ENCODE measurements at places on chromosomes 12 and 14.
A peak's percentile ranks its signal among the peaks of the same experiment; 100 is the strongest.

GRCh38 chr12:27576667-27577347, 52.8 kb downstream of the PPFIBP1 start:
- DNase-seq: no peak

DNA sequence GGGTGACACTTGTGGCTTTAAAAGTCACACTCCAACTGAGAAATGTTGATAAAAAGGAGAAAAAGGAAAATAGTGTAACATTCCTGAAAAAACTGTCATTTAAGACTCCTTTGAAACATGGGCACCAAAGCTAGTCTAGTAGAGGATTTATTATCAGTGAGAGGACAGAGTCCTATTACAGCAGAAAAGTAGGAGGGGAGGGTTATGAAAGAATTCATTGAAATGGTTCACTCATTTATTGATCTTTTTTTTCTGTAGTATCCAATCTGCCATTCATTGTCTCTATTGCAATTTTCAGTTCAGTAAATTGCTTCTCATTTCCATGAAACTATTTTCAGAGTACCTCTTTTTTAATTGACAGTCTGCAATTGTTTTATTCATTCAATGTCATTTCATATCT, 25.4 kb downstream of the PPM1A start:
- DNase-seq: no peak

DNA sequence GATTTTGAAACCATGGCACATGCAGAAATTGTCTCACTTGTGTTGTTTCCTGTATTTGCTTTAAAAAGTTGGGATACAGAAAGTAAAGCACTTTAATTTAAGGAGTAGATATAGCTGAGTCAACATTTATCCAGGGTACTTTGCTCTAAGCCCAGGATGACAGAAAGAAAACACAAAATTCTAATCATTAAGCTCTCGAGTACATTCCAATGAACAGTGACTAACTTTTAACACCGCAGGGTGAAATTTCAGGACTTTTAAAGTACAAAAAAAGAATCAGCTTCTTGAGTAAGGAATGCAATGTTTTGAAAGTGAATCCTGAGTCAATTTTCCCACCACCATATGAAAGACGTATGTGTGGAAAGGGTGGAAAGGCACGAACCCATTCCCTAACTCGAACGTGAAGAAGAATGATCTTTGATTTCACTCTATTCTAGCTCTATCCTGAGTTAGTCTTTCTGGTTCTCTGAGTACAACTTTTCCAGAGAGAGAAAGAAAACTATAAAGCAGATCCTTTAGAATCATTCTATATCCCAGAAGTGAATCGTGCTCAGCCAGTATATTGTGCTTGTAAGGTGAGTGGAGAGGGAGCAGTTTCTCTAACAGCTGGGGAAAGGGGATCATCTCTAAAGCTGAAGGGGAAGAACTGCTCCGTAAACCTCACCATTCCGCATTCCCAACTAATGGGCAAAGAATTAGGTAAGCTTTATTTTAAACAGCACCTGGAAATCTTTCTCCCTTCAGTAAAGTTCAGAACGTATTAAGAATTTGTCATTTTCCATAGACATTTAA, 779.0 kb upstream of the FLRT2 start:
- DNase-seq: no peak

GRCh38 chr12:78204926-78205325, 374.2 kb downstream of the NAV3 start:
- no peak for DNase-seq

DNA sequence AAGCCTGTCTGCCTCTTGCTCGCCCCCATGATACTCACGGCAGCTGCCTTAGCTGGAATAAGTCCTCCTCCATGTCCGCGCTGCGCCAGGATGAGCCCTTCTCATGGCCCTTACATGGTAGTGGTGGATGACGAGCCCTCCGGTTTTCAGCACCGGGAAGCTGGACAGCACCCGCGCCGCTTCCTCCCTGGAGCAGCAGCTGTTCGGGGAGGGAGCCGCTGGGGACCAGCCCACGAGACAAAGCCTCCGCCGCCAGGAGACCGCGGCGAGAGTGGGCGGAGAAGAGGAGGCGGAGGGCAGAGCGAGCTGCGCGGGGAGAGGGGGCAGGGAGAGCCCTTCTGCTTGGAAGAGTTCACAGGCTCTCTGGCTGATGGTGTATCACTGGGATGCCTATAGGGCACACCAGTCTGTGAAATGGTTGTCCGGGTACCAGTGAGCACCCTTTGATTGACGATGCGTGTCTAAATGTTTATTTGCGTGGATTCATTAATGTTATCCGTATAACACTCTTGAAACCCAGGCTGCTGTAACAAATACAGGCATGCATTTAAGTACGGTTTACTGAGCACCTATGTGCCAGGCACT, at the start of gene SVOP:
TSS of gene SVOP (minus strand) at position 273 of the 585 bp plus-strand sequence. CDS start at position 73, 200 bp downstream.
- DNase-seq: no peak

DNA sequence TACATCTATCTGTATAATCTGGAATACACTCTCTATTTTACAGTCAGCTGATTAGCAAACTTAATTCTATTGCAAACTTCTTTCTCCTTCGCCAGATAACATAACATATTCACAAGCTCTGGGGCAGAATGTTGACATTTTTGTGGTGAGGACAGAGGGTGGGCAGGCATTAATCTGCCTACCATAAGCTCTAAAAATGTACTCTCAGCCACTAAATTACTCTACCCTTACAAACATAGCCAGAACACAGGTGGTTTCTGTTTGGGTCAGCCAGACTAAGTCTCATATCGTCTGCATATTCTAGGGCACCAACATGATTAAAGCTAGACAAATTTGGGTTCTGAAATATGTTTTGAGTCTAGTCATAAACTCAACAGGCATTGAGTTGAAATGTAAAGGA, 90.1 kb downstream of the SLC6A15 start:
- no peak for DNase-seq

GRCh38 chr12:15919418-15919817, 8.3 kb downstream of the DERA start:
- no peak for DNase-seq

DNA sequence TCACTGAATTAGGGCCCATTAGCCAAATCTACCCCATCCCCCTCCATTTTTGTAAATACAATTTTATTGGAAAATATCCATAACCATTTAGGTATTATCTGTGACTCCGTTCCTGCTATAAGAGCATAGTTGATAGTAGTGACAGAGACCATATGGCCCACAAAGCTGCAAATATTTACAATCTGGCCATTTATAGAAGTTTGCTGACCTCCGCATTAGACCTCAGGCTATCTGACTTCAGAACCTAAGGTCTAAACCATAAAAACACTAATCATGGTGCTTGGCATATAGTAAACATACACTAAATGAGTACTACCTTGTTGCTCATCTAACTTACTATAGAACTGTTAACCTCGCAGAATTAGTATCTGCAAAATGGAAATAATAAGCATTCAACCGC, 124.8 kb downstream of the NPAS3 start:
- DNase-seq: no peak

- no peak for DNase-seq
These were observed 9.1 kb downstream of the OR6S1 start for GRCh38 chr14:20632448-20632830.

DNA sequence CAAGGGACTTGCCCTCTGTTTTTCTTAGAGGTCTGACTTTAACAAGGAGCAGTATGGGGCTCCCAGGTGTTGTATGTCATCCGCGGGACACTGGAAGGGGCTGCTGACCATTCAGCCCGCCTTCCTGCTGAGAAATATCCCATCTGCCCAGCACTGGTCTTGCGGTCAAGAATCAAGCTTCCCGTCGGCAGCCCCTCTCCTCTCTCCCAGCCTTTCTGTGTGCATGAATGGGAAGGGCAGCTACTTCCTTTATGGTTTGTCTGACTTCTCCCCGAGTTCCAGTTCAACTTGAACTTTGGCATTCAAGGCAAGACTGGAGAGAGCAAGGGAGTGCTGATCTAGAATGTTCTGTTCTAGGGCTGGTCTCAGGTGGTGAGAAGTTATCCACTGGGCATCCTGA, 51.5 kb downstream of the PSMA6 start:
- DNase-seq: peak; percentile 57

DNA sequence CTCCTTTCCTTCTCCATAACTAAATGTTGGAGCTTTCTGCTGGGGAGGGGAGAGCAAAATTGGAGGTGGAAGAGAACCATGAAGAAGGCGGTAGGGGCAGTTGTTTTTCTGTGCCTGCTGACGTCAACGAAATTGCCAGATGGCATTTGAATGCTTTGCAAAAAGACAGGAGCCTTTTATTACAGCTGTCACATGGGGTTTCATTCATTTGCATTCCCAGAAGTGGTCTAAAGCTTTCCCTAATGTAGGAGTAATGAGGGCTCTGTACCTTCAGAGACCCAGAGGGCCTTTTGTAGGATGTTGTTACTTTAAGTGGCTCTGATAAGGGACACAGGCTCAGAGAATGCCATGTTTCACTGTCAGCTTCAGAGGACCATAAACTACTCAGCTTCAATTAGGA, 107.1 kb upstream of the SLCO1C1 start:
- no peak for DNase-seq

DNA sequence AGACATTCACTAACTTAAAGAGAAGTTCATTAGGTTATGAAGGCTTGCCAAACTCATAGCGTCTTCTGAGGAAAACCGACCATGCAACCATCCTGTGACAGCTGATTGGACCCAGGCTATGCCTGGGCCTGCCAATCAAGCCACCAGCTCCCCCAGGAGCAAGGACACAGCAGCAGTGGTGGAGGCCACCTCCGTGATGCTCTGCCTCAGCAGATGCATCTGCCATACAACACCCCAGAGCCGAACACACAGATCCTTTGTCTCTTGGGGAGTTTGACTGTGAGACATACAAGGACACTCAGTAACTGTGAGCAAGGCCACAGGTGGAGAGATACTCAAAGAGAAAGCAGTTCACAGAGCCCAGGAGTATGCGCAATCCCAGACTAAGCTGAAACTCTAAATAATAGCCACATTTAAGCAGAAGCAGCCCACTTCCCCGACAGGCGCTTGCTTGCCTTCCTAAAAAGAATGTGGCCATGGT, 10.0 kb upstream of the CNIH1 start:
- DNase-seq: no peak

- DNase-seq: no peak
These were observed 10.0 kb downstream of the SFSWAP start for GRCh38 chr12:131720921-131721320.

Measured in mesenteric fat pad (tissue), 1 donor.